GM23338 (cell line): ENCODE measurements at places on chromosomes 5 and 9.
A peak's percentile ranks its signal among the peaks of the same experiment; 100 is the strongest.

- H3K27me3 ChIP-seq = no peaks in the 10 kb centered on the region
- no peak for DNase-seq
- H3K36me3 ChIP-seq = no peaks in the 10 kb centered on the region
- H3K4me1 ChIP-seq = 0 out of 2 replicates have a peak, but pooled peaks cover 9% of the 10 kb centered on the region
Observed at GRCh38 chr5:176781638-176782570, 28.5 kb upstream of the UNC5A start.

DNA sequence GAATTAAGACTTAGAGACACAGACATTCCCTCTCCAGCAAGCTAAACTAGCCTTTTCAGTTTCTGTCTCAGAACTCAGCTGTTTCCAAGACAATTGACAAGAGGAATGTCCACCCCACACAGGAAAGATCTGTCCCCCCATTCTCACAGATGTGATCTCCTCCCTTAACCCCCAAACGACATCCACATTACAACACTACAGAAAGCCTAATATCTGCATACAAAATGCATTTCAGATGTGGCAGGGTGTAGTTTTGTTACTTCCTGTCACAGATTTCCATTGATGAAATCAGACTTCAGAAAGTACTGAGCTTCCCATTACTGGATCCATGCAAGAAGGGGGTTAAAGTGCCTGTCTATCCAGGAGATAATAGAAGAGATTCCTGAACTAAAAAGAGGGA is 2.9 kb upstream of the ARSI start:
- DNase-seq = no peak
- peaks cover 12% of the 10 kb centered on the region for H3K27me3 ChIP-seq
- H3K4me1 ChIP-seq = peaks cover 48% of the 10 kb centered on the region
- no peaks in the 10 kb centered on the region for H3K36me3 ChIP-seq
- no peak overlapping the region for H3K27ac ChIP-seq
- no peak overlapping the region for H3K4me3 ChIP-seq

DNA sequence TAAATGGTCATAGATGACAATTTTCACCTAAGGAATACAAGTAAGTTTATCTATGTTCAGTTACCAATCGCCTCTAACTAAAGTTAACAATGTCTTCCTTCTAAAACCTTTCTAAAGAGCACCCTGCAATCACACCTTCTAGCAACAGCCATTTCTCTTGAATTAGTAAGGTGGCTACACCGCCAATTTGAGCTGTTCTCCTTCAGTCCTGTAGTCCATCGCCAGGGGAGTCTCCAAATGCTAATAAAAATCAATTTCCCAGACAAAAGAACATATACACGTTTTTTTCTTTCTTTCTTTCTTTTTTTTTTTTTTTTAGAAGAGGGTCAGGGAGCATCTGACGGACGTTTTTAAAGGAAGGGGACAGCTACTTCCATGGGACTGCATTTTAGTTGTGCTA is 729 bp upstream of the RORB start:
- peaks cover 48% of the 10 kb centered on the region for H3K4me1 ChIP-seq
- H3K36me3 ChIP-seq = no peaks in the 10 kb centered on the region
- no peak overlapping the region for H3K27ac ChIP-seq
- peak; percentile 50 for DNase-seq

DNA sequence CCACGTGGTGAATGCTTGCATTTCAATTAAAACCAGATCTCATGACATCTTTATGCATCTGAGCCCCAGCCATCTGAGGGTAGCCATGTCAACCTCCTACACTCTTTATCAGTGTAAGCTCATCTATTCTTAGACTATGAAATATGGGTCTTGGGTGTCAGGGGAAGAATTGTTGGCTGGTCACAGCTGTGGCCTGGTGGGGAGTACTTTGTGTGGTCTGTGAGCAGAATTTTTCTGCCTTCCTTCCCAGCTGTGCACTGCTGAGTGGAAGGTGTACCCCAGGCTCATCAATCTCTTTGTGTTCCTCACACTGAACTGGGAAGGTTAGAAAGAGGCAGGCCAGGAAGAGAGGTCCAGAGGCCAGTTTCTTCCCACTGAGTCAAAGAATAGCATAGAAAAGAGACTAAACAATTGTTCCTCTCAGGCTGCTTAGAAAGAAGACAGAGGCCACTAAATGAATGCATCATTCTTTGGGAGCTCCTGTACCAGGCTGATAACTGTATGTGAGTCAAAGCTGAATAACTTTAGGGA is 202.7 kb upstream of the RGMB start:
- DNase-seq = no peak
- H3K27ac ChIP-seq = no peak overlapping the region
- no peaks in the 10 kb centered on the region for H3K27me3 ChIP-seq
- H3K4me1 ChIP-seq = no peaks in the 10 kb centered on the region
- H3K36me3 ChIP-seq = no peaks in the 10 kb centered on the region

DNA sequence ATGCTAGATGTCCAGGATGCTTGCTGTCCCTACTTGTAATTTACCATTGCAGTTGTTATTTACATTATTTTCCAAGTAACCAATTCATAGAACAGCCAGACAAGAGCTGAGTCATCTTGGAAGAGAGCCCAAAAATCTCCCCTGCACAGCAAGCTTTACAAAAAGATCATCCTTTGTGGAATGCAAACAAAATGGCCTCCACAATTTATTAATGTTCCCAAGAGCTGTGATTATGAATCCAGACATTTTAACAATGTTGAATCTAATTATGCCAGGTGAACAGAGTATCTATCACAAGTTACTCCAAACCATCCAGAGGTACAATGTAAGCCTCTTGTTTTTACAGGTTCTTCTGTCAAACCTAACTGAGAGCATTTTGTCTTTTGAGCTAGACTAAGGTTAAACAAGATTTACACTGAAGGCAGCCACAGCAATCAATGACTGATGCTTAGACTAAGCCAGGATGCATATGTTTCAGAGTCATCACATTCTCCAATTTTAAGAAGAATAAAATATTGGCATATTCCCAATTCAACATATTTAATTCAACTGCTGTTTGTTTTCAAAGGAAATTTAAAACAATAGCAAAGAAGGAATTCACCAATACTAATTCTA is 95.3 kb upstream of the SLC12A2 start:
- no peaks in the 10 kb centered on the region for H3K36me3 ChIP-seq
- H3K4me1 ChIP-seq = no peaks in the 10 kb centered on the region
- H3K4me3 ChIP-seq = no peak overlapping the region
- H3K27ac ChIP-seq = no peak overlapping the region
- no peak for DNase-seq

DNA sequence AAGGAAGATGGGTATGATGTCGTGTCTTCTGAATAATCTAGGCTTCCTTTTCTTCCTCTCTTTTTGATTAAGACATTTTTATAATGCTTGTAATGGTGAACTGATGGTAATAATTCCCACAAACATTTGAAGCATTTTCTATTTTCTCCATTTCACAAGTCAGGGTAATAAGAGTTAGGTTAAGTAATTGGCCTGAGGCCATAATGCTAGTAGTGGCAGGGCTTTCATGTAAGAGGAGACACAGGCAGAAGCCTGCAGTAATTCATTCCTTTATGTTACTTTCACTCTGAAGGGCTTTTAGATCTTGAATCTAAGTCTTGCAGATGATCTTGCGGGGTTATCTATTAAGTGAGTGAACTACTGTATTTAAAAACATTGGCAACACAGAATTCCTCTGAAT is 374.9 kb downstream of the MAT2B start:
- peaks cover 4% of the 10 kb centered on the region; the same call in 1 of the 2 replicates for H3K4me1 ChIP-seq
- H3K27ac ChIP-seq = no peak overlapping the region
- no peaks in the 10 kb centered on the region for H3K27me3 ChIP-seq
- H3K4me3 ChIP-seq = no peak overlapping the region

DNA sequence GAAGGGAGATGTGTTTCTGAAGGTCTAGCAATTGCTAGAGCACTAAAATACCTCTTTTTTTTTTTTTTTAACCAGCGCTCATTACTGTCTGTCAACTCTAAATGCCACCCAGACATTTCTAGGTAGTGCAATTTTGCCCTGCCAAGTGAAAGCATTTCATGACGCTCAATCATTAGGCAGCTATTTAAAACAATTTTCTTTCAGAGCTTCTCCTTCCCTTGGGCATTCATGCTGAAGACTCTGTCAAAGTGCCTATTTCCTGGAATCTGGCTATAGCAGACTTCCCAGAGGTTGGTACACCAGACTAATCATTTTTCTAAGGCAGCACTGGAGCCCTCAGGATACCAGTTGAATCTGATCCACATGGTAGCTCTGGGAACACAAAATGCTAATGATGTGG is 97.0 kb upstream of the ANKRD55 start:
- no peak for DNase-seq
- H3K4me3 ChIP-seq = no peak overlapping the region
- H3K27ac ChIP-seq = no peak overlapping the region
- no peaks in the 10 kb centered on the region for H3K27me3 ChIP-seq
- no peaks in the 10 kb centered on the region for H3K36me3 ChIP-seq

DNA sequence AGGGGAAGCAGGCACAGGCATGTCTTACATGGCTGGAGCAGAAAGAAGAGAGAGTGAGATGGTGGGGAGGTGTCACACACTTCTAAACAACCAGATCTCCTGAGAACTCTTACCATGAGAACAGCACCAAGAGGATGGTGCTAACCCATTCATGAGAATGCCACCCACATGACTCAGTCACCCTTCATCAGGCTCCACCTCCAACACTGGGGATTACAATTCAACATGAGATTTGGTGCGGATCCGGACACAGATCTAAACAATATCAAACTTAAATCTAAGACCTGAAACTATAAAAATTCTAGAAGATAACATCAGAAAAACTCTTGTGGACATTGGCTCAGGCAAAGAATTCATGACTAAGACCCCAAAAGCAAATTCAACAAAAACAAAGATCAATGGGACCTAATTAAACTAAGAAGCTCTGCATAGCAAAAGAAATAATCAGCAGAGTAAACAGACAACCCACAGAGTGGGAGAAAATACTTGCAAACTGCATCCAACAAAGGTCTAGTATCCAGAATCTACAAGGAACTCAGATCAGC is 65.4 kb downstream of the SPATA31C2 start:
- no peaks in the 10 kb centered on the region for H3K36me3 ChIP-seq
- no peak overlapping the region for H3K27ac ChIP-seq
- H3K4me1 ChIP-seq = peaks cover 36% of the 10 kb centered on the region

GRCh38 chr9:84858364-84858763 is 188.8 kb downstream of the NTRK2 start:
- no peak overlapping the region for H3K4me3 ChIP-seq
- no peak overlapping the region for H3K27ac ChIP-seq
- H3K27me3 ChIP-seq = no peaks in the 10 kb centered on the region
- peaks cover 38% of the 10 kb centered on the region for H3K4me1 ChIP-seq
